ENCODE measurements at places on chromosomes 3 and 15.

DNA sequence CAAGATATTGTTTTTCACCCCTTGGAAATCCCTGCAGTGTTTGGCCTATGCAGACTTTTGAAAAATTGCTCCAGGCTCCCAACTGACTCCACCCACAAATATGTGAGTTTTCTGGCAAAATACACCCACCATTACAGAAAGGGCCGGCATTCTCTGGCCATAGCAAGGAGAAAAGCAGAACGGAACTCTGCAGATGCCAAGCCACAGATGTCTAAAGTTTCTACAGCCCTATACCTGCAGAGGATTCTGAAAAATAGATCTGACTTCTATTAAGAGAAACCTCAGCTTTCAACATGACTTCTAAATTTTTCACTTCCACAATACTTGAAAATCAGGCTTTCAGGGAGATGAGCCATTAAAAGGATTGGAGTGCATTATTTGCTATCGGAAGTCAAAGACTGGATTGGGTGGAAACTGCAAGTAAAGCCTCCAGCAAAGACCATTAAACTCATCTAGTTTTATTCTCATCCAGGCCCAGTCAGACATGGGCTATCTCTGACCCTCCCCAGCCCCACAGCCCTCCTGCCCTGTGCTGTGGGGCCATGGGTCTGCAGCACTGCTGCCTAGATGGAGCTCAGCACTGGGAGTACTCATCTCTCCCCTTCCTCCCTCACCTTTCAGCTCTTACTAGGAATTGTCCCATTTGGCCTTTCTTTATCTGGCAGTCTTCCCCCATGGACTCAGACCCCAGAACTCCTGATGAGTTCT, 243.1 kb upstream of the GOLGA6L4 start:
- DNase-seq: no peak

- DNase-seq: peak; percentile 71
Observed at GRCh38 chr3:134197681-134198261, 52.9 kb downstream of the RYK start.

DNA sequence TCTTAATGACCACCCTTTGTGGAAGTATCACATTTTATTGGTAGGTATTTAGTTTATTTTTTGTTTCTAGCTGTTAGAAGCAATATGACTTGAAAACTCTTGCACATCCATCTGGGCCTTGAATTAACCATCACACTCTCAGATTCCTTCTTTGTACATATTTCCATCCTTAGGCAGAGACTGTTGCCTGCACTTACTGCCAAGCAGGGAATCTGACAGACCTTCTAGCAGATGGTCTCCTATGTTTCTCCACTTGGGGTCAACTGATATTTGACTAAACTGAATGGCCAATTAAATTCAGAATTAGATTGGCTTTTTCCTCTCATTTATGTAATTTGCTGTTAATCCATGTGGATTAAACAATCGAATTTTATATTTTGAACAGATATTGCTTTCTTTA, 324.9 kb upstream of the TGFBR2 start:
- no peak for DNase-seq

DNA sequence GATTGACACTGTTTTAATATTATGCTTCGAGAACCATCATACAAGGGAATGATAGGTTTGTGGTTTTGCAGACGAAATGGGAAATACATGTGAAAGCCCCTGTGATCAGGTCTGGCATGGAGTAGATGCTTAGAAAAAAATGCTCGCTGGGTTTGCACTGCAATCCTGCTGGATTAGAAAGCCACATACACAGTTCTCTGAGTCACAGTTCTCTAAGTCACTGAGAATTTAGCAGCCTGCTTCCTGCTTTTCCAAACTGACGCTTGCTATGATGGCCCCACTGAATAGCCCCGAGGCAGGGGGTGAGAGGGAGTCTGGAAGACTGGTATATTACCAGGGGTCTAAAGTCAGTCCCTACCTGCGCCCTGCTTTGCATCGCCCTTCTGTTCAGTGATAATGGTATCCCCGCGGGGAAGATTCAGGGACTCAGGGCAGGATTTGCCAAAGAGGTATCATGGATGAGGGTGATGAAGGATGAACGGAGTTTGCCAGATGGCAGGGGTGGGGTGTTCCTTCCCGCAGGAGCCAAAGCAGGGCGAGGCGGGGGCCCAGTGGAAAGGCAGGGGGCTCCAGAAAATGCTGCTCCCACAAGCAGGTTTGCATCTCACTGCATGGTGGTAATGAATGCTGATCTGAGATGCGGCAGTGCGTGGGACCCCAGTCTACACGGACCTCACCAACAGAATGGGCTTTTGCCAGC, 82.3 kb downstream of the IQSEC1 start:
- peak; percentile 78 for DNase-seq

DNA sequence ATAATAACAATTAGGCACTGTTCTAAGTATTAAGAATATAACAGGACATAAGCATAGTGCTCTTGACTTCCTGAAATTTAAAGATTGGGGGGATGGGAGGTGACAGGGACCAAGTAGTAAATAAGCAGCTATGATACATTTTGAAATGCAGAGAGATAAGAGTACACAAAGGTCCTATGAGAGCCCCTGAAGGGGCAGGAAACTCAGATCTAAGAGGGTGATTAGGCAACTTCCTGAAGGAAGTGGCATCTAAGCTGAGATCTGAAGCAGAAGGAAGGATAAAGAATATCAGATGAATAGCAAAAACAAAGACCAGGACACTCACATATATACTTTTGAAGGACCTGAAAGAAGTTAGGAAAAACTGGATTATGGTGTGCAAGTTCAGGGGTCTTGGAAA, 415.2 kb upstream of the FRG2C start:
- DNase-seq: no peak

GRCh38 chr3:176615826-176616225, 581.5 kb downstream of the TBL1XR1 start:
- no peak for DNase-seq

DNA sequence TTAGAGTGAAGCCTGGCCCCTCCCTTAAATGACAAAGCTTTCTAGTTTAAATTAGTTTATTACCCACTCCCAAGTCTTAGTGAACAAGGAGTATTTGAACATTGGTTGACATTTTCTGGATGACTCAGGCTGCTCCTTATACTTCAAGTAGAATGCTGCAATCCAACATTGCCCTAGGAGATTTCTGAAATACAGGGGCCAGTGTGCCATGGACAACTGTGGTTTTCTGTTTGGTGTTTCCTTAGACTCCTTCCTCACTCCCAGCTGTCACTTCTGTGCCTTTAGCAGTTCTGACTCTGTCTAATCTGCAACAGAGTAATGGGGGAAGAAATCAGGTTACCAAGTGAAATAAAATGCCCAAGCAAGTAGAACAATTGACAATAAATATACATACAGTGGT, 116.1 kb upstream of the P2RY1 start:
- no peak for DNase-seq

- DNase-seq: no peak
Observed at GRCh38 chr15:95549168-95549738, 781.2 kb upstream of the NR2F2 start.

DNA sequence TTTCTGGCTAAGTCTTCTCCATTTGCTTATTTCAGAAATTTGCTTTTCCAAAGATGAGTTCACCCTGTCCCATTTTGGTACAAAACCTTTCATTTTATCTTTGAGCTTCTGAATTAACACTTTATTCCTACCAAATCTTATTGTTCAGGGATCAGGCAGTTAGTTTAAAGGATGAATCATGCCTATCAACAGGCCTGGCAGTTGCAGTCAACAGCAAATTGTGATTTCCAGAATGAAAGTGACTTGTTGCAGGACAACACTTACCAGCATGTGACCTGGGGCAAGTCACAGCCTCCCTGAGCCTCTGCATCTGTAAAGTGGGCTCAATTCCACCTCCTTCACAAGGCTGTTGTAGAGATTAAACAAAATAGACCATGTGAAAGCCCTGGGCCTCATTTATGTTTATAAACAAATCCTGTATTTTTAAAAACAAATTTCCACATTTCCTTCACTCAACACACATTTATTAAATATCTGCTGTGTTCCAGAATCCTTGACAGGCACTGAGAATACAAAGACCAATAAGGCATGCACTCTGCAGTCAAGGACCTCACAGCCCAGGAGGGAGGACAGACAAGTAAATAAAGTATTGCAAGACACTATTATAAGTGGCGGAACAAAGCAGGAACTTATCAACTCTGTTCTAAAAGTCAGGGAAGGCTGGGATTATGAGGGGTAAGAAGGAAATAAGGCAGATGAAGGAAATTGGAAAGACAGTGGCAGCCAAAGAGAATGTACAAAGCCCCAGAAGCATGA, 359.1 kb upstream of the IL12A start:
- no peak for DNase-seq

- DNase-seq: no peak
Observed at GRCh38 chr15:78370013-78370412, 29.9 kb downstream of the CRABP1 start.

- DNase-seq: no peak
Observed at GRCh38 chr15:36707884-36708435, 128.5 kb downstream of the CDIN1 start.

DNA sequence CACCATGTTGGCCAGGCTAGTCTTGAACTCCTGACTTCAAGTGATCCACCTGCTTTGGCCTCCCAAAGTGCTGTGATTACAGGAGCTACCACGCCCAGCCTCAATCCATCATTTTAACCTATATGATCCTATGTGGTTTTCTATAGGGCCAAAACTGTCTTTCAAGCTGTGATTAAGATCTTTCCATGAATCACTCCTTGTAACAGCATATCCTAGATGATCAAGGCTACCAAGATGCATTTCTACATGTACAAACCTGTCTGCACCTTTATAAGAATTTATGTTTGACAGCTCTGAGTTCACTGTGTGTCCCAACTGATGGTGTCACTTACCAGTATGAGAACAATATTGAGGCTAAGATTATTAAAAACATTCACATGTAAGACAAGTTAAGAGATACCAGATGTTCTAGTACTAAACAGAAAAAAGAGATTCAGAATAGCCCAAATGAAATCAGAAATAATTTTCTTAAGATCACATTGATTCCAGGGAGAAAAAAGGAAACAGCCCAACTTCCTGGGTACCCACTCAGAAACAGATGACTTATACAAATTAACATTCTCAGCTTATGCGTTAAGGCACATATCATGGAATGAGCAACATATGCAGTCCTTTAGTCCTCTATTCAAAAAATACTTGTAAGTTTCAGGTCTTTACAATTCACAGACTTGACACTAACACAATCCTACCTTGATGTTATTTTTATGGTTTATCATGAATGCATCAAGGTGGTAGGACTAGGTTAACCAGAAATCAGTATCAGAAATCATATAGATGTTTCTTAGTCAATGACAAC, 24.8 kb upstream of the PPIB start:
- DNase-seq: peak; percentile 25

DNA sequence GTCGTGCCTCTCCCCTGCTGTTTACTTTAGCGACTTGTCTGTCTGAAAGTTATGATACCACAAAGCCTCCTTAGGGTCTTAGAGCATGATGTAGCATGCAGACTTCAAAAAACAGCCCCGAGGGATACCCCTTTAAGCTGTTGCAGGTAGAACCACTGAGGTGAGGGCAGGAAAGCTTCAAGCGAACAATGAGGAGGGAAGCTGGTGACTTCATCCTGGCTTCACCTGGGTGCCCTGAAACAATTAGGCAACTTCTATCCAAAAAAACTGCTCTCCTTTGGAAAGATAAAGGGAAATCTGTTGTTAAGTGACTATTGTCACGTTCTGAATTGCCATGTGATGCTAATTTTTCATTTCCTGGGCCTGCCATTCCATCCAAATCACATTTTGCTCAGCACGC, 231.6 kb downstream of the SOX2 start:
- no peak for DNase-seq

DNA sequence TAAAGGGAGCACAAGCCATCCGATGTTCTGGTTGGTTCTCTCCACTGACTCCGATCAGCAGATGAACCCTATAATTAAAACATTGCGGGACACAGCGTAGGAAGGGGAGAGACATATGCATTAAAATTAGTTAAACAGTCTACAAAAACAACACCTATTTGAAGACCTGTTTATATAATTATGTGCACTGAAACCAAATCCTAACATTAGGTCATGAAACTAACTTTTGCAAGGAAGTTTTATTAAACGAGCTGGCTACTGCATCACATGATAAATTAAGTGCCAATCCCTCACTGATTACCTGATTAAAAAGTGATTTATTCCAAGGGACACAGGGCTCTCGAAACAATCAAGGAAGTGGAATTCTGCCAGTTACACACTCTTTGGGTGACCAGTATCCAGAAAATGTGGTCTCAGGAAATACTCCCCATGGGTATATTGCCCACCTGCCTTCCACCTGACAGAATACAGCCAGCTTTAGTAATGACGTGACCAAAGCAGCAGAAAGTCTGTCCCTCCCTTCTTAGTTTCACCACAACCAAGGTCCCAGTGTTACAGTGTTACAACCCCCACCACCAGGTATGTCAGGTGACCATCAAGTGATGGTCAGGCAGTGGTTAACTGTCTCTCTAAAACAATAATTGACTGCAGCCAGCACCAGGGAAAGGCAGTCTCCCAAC, 69.5 kb downstream of the HERC1 start:
- DNase-seq: no peak

DNA sequence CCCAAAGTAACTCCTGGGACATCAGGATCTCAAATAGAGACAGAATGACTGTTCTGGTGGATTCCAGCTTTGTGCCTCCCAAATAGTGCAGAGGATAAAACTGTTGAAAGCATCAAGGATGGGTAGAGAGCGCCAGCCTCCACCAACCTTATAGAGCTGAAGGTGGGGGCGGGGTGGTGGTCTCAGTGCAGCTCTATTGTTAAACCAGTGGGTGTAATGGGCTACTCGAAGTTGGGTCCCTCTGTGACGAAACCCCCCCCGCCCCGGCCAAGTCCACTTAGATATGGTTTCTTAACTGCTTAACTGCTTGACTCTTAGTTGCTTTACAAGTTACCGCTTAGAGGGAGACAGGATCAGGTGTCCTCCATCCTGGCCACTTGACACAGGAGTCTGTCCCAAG, 22.7 kb downstream of the DHX30 start:
- no peak for DNase-seq

DNA sequence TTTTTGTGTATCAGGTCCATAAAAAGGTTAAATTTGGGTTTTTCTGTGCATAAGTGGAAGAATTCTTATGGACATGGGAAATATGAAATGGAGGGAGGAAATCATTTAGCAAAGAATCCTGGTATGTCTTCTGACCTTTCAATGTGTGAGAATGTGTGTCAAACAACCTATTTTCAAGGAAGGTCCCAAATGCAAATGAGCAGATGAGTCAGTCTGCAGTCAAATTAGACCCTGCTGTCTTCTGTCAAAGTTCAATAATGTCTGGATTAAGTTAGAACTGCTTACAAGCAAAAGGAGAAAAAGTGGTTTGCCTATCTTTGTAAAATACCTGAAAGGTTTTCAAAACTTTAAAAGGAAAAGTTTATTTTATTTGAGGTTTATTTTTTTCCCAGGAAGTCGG, 15.3 kb downstream of the FBN1 start:
- no peak for DNase-seq

GRCh38 chr3:196356556-196356955, 18.4 kb upstream of the TM4SF19 start:
- no peak for DNase-seq

GRCh38 chr15:32716915-32717425, 834 bp upstream of the GREM1 start:
- no peak for DNase-seq

DNA sequence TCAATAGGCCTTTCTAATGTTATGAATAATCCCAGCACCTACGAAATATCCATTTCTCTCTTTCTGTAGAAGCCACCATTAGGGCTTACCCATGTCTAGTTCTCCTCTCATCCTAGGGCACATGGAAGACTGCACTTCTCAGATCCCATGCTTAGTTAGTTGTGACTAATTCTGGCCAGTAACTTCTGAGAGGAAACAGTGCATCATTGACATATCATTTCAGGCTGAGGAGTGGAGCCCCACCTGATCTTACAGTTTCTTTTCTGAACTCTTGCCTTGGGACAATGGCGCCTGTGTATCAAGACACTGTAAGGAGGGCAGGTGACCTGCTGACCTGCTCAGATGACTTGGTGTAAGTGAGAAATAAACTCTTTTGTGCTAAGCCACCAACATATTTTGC, 39.4 kb upstream of the TBL1XR1 start:
- no peak for DNase-seq
